ENCODE measurements at places on chromosomes 3 and 15. TPM values are rescaled to one million over a fixed set of nuclear protein-coding genes. Genes with fewer than 3 reads are reported as not detected.

Gene NPAP1
- 0.82 TPM for total RNA-seq

Gene ZNF662
- 16.9 TPM for total RNA-seq

Gene AMOTL2
- 149 TPM for total RNA-seq

Gene FSIP1
- total RNA-seq = 1.2 TPM

Gene CYP8B1
- 0.35 TPM for total RNA-seq

Gene PYGO1
- total RNA-seq = 13.1 TPM

Gene BNC1
- total RNA-seq = 0.12 TPM

Gene C2CD4B
- total RNA-seq = 15.8 TPM

Gene PLA2G4D
- not detected for total RNA-seq

Gene PROK2
- total RNA-seq = 0.82 TPM

Gene KCNAB1
- 3.0 TPM for total RNA-seq

Gene CMTM8
- 7.5 TPM for total RNA-seq

Gene NPRL2
- total RNA-seq = 27.5 TPM

Gene FGD5
- total RNA-seq = 35.8 TPM

Gene CFAP100
- 0.93 TPM for total RNA-seq

Gene ADAMTS9
- total RNA-seq = 151 TPM

Gene DPPA2
- 0.41 TPM for total RNA-seq

Gene GPR160
- total RNA-seq = 25.9 TPM

Gene SEMA3B
- total RNA-seq = 70.1 TPM

Gene TEX55
- total RNA-seq = not detected

Gene MESP2
- 0.41 TPM for total RNA-seq

Gene WNT7A
- total RNA-seq = not detected

Gene MST1R
- 2.0 TPM for total RNA-seq

Gene AADACL2
- total RNA-seq = not detected

Gene ALDH1A2
- total RNA-seq = 157 TPM

Gene CGNL1
- 40.1 TPM for total RNA-seq

Gene GOLGB1
- total RNA-seq = 47.8 TPM

Gene VEPH1
- 47.6 TPM for total RNA-seq

Gene LMCD1
- 76.9 TPM for total RNA-seq

Gene TRIM42
- not detected for total RNA-seq

Gene IL17RC
- total RNA-seq = 46.5 TPM

Gene ARF4
- total RNA-seq = 128 TPM

Gene LTK
- 1.7 TPM for total RNA-seq

Gene IL17RD
- total RNA-seq = 45.2 TPM

Gene PFKFB4
- 8.2 TPM for total RNA-seq

Gene ISL2
- 0.29 TPM for total RNA-seq

Gene GOLGA6A
- total RNA-seq = not detected

Gene ITIH3
- total RNA-seq = 8.6 TPM

Gene ITIH1
- total RNA-seq = 0.41 TPM

Gene TNNC1
- 97.2 TPM for total RNA-seq

Gene AP3B2
- total RNA-seq = 2.1 TPM

Gene MKRN2OS
- total RNA-seq = 0.35 TPM

Gene UPK1B
- 8.8 TPM for total RNA-seq

Gene STAC
- total RNA-seq = 14.2 TPM

Gene TOPAZ1
- not detected for total RNA-seq

Gene C3orf20
- total RNA-seq = 0.18 TPM

Gene FGF12
- total RNA-seq = 3.6 TPM

Gene CILP
- total RNA-seq = 9.8 TPM

Gene GALNT15
- total RNA-seq = 9.9 TPM

Gene ACTC1
- 101 TPM for total RNA-seq

Gene SKOR1
- 0.29 TPM for total RNA-seq

Gene IVD
- total RNA-seq = 63.8 TPM

Gene PAK6
- total RNA-seq = 9.8 TPM

Gene CHRFAM7A
- 5.0 TPM for total RNA-seq

Gene DNAH12
- total RNA-seq = 0.41 TPM

Gene ARPIN
- 21.7 TPM for total RNA-seq
